ENCODE measurements at places on chromosomes 7 and 10.

DNA sequence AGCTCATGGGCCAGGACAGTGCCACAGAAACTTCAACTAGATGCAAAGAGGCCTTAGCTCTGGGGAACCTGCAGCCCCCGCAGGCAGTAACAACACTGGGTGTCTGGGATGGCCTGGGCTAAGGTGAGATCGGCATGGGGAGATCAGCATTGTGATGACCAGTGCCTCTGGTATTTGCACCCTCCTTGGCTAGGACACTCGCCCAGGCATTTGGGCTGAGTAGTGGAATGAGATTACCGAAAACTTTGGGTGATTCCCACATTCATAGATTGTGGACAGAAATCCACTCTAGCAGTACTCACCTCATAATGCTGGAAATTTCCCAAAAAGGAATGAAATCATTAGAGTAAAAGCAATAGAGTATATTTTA lies 70.6 kb upstream of the ZMIZ2 start:
- DNase-seq = peak; percentile 71

DNA sequence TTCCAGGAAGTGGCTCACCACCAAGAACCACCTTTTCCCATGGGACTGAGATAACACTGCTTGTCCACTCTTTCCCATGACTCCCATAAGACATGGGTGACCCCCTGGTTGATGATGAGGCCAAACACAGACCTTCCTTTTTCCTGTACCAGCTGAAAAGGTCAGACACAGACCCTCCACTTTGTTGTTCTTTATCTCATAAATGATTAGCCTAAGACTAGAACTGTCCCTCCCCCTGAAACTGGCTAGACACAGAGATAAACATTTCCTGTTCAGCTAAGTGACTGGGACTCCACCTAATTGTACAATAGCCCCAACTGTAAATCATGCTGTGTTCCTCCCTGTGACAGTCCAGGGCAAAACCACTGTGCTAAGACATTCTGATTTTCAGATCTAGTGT lies 8.2 kb upstream of the NRG3 start:
- DNase-seq = no peak

DNA sequence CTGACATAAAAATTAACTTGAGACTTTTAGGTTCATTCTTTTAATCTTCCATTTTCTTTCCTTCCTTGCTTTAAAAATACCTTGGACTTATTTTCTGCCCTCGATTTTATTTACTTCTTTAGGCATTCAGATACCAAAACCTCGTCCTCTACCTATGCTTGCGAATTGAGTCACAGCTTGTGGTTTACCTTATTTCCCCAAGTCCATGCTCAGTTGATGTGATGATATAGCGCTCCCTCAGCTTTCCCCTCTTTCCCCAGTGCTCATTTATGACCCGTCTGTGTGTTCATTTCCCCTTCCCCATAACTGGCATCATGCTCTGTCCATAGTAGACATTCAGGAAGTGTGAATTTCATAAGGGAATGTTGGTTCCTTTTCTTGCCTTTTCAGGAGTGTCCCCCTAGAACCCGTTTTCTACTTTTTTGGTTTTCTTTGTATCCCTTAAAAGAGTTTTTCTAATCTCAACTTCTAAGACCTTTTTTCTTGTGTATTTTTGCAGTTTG lies 19.1 kb upstream of the PRKRIP1 start:
- no peak for DNase-seq

- DNase-seq = no peak
Measured at GRCh38 chr7:42311195-42311594, 74.2 kb upstream of the GLI3 start.

- no peak for DNase-seq
Measured at GRCh38 chr7:142797391-142798377, 26.9 kb downstream of the PRSS2 start.

GRCh38 chr10:128339753-128340152 lies 213.5 kb upstream of the MKI67 start:
- no peak for DNase-seq

- DNase-seq = no peak
Measured at GRCh38 chr10:124292911-124293615, 125.7 kb downstream of the OAT start.

- DNase-seq = no peak
Measured at GRCh38 chr7:15662451-15662850, 24.0 kb downstream of the MEOX2 start.

All from H54 (cell line).